Stimulated activated CD4-positive, alpha-beta T cell treated with anti-CD3 and anti-CD28 coated beads, Interleukin-2, amount 100 ng/mL, for 24 hours (primary cell): ENCODE measurements at places on chromosomes 4 and X.

DNA sequence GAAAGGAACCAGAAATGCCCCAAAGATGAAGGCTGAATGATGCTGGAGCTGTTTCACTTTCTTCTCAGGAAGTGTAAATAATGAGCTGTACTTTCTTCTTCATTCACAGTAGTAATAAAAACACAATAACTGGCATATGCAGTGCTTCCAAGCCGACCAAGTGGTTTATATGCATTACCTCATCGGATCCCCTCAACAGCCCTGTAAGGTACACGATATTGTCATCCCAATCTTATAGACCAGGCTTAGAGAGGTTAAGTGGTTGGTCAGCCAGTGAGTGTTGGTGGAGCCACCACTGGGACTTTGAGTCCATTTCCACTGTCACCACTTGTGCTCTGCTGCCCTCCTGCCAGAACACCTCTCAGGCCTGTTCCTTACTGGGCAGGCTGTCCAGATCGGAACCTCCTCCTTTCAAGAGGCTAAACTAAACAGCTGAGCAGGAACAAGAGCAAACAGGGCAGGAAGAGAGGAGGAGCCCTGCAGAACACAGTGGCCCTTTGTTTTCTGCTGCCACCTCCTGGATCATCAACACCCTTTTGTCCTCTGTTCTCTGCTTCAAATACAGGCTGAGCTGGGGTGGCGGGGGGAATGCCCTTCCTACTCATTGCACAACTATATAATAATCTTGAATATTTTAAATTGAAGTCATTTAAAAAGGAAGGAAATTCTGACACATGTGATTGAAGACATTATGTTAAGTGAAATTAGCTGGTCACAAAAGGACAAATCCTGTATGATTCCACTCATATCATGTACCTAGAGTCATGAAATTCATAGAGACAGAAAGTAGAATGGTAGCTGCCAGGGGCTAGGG lies 112.5 kb upstream of the ATP6AP2 start:
- peak; percentile 32 for DNase-seq

DNA sequence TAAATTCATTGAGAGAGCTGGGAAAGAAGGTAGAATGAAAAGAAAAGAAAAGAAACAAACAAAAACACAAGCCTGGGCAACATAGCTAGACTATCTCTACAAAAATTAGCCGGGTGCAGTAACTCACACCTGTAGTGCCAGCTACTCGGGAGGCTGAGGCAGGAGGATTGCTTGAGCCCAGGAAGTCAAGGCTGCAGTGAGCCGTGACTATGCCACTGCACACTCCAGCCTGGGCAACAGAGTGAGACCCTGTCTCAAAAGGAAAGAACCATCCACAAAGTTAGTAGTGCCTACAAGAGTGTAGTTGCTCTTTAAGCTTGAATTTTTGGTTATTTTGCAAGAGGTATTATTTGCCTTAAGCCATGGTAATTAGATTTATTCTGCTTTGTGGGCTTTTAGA lies 157.7 kb downstream of the CBR4 start:
- no peak for DNase-seq

DNA sequence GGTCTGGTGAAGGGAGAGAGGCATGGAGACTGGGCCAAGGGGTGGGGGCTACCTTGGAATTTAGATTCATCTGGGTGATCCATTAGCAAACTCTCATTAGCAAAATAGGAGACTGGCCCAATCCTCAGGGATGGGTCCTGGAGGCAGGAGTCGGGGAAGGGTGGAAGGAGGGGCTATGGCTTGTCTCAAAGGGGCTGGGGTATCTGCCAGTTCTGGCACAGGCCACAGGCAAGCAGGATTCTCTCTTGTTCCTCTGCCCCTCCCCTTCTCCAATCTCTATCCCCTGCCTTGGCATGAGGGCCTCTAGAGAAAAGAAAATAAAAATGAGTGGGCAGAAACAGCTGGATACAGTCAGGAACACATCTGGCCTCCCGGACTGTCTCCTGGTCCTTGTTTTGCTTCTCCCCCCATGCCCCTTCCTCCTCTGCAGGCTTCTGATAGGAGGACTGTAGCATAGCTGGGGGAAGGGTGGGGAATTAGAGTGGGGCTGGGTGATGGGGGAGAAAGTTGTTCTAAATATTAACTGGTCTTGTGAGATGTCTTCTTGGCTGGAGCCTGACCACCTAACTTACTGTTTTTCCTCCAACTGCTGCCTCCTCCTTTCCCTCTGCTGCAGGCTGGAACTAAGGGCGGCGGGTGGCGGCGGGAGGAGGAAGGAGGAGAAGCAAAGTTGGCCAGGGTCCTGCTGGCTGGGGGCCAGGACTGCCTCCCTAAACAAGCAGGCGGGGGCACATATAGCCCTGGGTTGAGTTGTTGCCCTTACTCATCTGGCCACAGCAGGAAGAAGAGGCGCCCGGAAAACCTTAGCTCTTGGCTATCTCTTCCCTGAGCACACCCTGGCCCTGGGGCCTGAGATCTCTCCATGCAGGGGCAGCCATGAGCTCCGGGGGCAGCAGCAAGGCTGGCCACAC lies 53.3 kb upstream of the LAS1L start:
- no peak for DNase-seq

- no peak for DNase-seq
Observed at GRCh38 chrX:107541244-107541643, 87.1 kb upstream of the PRPS1 start.

GRCh38 chr4:154593868-154594267 lies 3.3 kb upstream of the FGA start:
- DNase-seq = no peak

DNA sequence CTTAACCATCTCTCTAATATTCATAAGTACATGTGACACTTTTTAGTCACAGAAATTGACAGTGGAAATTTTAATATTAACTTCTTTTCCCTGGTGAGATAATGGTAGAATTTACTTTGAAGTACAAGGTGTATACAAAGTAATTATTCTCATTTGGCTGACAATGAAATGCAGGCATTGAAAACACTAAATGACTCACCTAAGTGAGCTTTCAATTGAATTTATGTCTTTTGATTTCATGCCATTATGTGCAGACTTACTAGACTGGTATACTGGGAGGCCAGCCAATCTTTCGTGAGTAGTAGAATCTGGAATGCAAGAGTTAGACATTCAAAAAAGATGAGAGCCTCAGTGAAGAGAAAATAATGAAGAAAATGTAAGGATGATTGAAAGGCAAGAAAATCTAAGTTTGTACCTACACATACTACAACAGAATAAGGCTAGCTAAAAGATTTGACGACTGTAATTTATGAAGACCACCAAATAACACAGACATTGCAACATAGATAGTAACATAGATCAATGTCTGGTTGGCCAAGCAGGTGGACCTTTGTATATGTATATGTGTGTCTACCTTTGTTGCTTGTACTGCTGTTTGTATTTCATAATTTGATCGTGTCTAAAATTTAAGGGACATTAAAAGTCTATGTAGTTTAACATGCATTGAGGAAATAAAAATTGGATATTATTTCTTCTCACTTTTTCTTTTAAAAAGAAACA lies 459.7 kb downstream of the IL15 start:
- no peak for DNase-seq

GRCh38 chr4:148333265-148333664 lies 108.9 kb downstream of the NR3C2 start:
- DNase-seq = no peak

DNA sequence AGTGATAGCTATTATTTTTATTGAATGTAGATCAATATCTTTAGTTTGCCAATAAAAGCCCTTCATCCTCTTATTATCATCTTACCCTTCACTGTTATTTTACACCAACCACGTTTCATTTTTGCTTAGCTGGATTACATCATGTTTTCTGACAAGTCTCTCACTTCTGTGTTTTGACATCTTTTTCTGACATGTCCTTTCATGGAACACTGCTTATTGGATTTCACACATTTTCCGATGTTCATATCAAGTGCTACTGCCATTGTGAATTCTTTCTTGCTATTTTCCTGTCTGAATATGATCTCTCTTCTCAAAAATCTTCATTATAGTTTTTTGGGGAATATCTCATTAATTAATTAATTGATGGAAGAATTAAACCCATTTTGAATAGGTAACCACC lies 48.5 kb upstream of the AGA start:
- DNase-seq = no peak

DNA sequence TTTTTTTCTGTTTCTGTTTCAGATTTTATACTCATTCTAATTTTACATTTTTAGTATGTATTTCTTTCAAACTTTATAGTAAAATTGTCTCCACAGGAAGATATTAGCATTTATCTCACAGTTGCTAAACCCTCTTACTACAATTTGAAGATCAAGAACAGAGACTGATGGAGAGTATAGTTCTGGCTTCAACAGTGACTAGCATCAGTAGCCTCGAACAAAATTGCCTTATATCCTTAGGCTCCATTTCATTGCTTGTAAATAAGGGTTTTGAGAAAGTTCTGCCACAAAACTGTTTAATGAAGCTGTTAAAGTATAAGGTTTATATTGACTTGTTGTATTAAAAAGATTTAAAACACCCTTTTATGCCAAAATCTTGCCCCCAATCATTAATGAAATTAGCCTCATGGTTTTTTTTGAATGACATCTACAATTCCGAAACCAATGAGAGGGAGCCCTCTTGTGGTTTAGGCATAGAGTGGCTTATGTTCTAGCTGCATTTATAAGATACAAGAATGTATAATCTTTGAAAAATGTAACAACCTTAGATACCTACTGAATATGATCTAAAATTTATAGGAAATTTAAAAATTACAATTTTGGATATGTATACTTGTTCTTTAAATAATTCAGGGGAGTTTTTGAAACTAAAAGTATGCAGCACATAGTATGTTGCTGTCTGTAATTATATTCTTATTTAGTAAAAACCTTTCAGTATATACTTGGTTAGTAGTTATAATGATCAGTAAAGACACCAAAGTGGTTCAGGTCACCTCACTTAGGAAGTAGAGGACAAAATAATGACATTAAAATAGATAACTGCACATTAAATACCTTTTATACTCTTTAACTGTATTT lies 109.8 kb upstream of the HPGD start:
- no peak for DNase-seq

DNA sequence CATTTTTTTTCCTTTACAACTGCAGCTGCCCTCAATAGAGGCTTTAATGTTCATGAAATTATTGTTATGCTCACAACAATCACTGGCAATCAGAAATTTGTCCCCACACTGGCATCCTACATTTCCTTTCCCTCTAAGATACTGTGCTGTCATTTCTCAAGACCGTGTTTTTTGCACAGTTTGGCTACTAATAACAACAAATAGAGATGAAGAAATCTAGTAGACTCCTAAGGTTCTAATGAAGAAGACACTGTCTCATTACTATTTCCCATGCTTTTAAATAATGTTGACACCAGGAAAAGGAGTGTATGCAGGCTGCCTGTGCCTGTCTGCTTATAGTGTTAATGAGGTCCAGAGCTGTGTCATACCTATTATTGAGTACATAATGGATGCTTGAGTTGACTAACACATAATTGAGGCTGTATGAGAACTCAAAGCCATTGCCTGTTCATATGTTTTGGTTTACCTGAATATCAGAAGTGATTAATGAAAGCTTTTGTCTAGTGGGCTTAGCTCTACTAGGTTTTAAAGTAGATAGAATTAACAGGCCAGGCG lies 1.5 kb upstream of the EIF4E start:
- no peak for DNase-seq

- DNase-seq = no peak
Observed at GRCh38 chrX:49277535-49277830, 7.9 kb downstream of the PPP1R3F start.

DNA sequence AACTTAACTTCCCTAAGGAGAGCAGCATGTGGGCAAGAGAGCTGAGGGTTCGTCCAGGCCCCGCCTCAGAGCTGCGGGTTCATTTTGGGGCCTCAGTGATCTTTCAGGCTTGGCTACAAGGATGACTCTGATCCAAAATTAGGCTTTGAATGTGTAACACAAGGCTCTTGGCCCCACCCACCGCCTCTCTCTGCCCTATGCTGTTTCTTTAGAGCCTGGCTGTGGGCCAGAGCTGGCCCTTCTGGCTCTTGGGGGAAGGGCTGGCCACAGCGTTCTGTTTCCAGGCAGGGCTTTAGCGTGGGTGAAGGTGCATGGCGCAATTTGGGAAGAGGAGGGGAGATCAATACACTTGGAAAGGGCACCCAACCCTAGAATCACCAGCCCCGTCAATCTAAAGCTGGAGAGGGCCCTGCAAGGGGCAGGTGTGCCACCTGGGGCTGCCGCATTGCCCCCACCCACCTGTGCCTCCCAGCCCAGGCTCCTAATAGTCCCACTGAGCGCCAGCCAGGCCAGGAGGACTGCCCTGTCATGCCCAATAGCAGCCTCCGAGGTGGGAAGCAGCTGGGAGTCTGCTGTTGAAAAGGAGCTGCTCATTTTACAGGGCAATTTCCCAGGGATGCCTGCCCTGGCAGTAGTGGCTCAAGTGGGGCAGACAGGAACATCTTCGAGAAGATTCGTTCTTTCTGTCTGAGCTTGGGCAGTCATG lies 84.5 kb upstream of the MAML3 start:
- DNase-seq = no peak

GRCh38 chr4:56976283-56976836 lies 1.0 kb downstream of the NOA1 start:
- DNase-seq = peak; percentile 13
